Left renal cortex interstitium (tissue), 4 donors: ENCODE measurements at places on chromosomes 12 and 14. TPM values are rescaled to one million over a fixed set of nuclear protein-coding genes. Genes with fewer than 3 reads are reported as not detected.

- no peak for DNase-seq
Measured at GRCh38 chr14:60665177-60665550, 15.9 kb upstream of the SIX1 start.

DNA sequence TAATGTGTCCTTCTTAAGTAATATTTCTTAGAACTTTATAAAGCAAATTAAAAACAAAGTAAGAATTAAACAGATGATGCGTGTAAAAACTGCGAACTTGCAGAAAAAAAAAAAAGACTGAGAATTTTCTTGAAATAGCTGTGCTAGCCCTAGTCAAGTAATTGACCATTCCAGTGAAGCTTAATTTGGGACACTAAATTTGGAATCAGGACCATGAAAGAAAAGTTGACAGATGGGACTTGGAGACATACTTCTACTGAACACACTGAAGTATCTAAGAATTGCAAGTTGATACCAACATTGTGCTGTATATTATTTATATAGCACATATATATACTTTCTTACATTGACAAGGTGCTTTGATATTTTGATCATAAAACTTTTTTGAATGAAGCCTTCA lies 386.6 kb downstream of the KCNH5 start:
- DNase-seq, result no peak

DNA sequence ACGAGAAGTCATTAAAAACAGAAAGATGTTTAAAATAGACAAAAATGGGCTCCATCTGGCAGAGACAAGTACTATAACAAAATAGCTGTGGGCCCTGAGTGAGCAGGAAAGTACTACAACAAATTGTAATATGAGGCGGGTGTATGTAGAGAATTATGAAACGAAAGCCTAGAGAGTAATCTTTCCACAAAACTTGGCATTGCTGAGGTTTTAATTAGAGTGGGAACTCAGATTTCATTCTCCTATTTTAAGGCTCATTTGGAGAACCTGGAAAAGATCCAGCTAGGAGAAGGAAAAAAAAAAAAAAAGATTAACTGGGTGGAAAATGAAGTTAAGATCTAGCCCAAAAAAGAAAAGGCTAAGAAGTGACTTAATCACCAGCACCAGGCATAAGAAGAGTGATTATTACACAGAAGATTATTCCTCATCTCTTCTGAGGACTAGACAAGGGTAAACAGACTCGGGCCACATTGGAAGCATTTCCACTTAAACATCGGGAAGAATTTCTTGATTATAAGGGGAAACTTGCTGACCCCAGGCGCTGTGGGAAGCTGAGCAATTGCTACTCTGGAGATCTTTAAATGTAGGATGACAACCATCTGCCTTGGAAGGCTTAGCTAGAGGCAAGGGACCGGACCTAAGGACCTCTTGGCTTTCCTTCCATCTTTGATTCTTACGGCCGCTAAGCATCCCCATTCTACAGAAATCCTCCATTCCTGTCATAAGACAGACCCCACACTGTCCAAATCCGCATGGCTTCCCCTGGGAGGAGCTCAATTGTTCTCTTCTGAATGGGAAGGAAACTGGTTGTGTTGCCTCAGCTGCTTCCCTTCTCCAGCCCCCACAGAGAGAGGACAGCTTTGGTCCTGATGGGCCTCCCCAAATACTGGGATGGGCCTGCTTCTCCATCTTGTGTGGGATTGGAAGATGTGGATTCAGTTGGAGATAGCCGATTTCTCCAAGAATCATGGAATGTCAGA lies 40.6 kb downstream of the IGF1 start:
- DNase-seq, result no peak

- no peak for DNase-seq
Measured at GRCh38 chr12:129193263-129193871, 340.1 kb downstream of the GLT1D1 start.

The SDR9C7 gene
- 0.10 TPM for polyA plus RNA-seq

GRCh38 chr12:62259631-62259992 lies 592 bp upstream of the USP15 start:
- DNase-seq, result no peak

DNA sequence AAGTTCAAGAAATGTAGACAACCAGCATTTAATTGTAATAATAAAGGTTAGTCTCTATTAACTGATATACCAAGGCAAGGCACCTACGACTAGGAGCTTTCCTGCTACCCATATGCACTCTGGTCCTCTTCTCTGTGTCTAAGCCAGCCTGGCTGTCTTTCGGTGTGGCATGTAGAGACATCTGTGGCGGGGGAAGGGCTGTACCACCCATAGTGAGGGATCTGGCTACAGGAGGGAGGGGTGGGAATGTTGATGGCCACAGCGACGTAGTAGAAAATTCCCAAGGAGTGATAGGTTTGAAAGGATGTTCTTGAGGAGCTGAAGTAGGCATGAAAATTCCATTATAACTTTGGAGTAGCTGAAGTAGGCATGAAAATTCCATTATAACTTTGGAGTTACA lies 344.2 kb downstream of the ATP23 start:
- no peak for DNase-seq

- no peak for DNase-seq
Measured at GRCh38 chr12:88947486-88948043, 367.3 kb upstream of the KITLG start.
